ENCODE measurements at places on chromosomes 5 and 9.
A peak's percentile ranks its signal among the peaks of the same experiment; 100 is the strongest.

GRCh38 chr5:175059687-175060211, 335.4 kb downstream of the MSX2 start:
- peak; percentile 2 for DNase-seq

- no peak for DNase-seq
Measured at GRCh38 chr9:95023217-95024003, 294.1 kb downstream of the FANCC start.

DNA sequence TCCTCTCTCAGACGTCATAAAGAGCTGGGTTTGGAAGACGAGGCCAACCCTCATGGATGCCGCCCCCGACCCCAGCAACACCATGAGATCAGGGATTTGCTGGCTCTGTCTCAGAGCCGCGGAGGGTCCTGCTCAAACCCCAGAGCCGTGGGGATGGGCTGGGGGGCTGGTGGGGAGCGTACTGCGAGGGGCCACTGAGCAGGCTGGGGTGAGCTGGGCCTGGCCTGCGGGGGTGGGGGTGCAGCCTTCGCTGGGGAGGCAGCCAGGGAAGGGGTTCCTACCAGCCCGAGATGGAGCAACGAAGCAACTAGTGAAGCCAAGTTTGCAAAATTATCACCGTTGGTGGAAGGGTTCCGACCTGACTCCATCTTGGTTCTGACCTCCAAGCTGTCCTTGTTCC, 5.1 kb upstream of the SLC12A7 start:
- DNase-seq = no peak

- DNase-seq = no peak
Measured at GRCh38 chr9:118104363-118104762, 400.2 kb downstream of the TLR4 start.

DNA sequence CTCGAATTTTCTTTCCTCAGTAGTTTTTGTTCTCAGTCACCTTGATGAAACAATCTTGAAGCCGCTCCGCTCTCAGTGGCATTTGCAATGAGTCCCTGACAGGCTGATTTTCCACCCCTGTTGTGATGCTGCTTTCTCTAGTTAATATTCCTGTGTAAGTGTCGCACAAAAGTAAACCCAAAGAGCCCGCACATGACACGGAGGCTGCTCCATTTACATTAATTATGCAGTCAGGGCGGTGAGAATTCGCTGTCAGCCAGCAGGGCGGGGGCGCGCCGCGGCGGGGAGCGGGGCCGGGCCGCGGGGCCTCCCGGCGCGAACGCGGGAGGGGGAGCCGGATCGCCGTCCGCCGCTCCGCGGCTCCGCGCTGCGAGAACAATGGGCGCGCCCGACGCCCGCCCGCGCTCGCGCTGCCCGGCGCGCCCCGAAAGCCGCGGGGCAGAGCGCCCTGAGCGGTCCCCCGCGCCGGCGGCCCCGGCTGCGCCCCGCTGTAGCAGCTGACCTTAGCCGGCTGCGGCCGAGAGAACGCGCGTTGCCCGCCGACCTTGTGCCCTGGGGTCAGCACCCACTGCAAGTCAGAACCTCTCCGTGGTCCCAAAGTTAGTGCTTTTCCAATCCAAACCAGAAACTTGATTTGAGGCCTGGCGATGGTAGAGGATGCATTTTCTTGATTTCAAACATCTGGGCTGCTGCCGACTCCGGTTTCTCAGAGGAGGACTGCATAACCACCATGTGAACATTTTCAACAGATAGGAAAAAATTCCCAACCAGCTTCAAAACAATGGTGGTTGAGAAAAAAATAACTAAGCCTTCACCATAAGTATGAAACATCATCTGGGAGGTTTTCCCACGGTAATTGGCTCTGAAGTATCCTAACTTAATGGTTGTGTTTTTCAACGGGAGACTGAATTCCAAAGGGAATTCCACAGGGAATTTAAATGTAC, 142.6 kb downstream of the PBX3 start:
- peak; percentile 7 for DNase-seq

Data from stimulated activated CD4-positive, alpha-beta T cell treated with anti-CD3 and anti-CD28 coated beads, Interleukin-12 subunit alpha, Interleukin-12 subunit beta, amount 100 ng/mL, for 24 hours (primary cell).